NCI-H2081 treated with DMSO at 0.1 percent for 48 hours (cell line): ENCODE measurements at places on chromosomes 12 and 14.

- DNase-seq, result no peak
Observed at GRCh38 chr14:86943391-86944365, 1049.3 kb downstream of the GALC start.

GRCh38 chr12:56150563-56150962, 1.8 kb upstream of the MYL6B start:
- DNase-seq, result no peak

GRCh38 chr12:102009796-102010195, 52.0 kb downstream of the WASHC3 start:
- DNase-seq, result no peak

GRCh38 chr12:45981075-45981837, 9.1 kb downstream of the SCAF11 start:
- no peak for DNase-seq

- no peak for DNase-seq
Observed at GRCh38 chr14:51534610-51535011, 117.1 kb upstream of the FRMD6 start.

DNA sequence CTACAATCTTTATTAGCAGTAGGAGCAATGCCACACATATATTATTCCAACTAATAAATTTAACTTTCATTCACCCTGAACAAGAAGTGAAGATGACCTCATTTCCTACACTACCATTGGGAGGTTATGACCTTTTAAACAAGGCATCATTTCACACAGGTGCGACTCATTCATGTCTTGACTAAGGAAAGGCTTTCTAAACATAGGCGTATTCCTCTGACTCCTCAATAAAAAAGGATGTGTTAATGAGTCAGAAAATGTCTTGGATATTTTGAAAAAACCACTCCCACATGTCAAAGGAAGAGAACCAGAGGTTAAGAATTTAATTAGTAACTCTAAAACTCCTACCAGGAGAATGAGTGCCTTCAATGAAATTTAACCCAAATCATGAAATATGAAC, 115.2 kb downstream of the PRICKLE1 start:
- no peak for DNase-seq

GRCh38 chr14:51789596-51789995, 70.8 kb upstream of the GNG2 start:
- DNase-seq, result no peak

DNA sequence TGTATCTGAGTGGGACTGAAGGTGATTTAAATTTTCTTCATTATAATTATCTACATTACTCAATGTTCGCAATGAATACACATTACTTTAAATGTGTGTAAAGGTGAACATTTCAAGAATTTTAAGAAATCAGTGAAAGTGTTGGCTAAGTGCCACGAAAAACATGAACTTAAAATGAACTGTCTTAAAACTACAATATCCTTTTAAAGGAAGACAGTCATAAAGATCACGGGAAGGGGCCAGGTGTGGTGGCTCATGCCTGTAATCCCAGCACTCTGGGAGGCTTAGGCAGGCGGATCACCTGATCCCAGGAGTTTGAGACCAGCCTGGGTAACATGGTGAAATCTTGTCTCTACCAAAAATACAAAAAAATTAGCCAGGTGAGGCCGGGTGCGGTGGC, 11.2 kb downstream of the MOK start:
- no peak for DNase-seq

DNA sequence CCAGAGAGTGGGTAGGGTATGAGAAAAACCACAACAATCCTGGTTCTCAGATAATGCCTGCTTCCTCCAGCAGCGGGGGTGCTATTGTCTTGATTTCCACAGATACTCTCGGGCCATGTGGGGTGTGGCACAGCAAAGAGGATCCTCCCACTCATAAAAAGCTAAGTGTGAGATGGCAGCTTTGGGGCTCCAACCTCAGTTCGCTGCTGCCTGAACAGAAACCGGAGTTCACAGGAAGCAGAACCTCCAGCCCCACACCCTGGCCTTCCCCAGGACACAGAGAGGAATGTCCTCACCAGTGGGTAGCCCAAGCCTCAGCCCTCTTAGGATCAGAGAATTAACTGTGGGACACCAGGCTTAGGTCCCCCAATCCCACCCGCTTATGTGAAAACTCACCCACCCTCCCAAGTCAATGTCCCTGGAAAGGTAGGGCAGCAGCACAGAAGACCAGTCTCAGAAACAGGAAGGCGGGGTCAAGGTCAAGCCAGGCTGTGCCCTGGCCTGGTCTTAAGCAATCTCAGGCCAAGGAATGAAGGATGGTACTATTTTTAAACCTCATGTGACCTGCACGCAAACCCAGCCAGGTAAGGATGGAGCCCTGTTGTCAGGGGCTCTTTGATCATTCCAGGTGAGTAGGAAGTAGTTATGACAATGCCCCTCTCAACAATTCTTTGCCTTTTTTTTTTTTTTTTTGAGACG, 9.0 kb downstream of the KCTD10 start:
- no peak for DNase-seq
